Pericardium fibroblast (primary cell): ENCODE measurements at places on chromosomes 2 and 18. TPM values are rescaled to one million over a fixed set of nuclear protein-coding genes. Genes with fewer than 3 reads are reported as not detected.

Gene DNAJC5G
- not detected in 2 replicates for total RNA-seq

Gene HOXD8
- 1.2 and 5.0 TPM in 2 replicates for total RNA-seq

Gene GALR1
- total RNA-seq: not detected in 2 replicates

Gene IL37
- total RNA-seq: not detected in 2 replicates

Gene CTAGE1
- under 0.01 TPM in 1 of 2 replicates, not detected in the other for total RNA-seq

Gene RPRM
- total RNA-seq: 1.2 TPM in 1 of 2 replicates, not detected in the other

Gene SPDYA
- total RNA-seq: not detected in 2 replicates

Gene GPR39
- 0.12 and 0.94 TPM in 2 replicates for total RNA-seq
